GM12878 (cell line): ENCODE measurements at places on chromosomes 1 and 21.
A peak's percentile ranks its signal among the peaks of the same experiment; 100 is the strongest.

- no peak for DNase-seq
These were observed 9.4 kb upstream of the POU3F1 start for GRCh38 chr1:38055965-38056364.

DNA sequence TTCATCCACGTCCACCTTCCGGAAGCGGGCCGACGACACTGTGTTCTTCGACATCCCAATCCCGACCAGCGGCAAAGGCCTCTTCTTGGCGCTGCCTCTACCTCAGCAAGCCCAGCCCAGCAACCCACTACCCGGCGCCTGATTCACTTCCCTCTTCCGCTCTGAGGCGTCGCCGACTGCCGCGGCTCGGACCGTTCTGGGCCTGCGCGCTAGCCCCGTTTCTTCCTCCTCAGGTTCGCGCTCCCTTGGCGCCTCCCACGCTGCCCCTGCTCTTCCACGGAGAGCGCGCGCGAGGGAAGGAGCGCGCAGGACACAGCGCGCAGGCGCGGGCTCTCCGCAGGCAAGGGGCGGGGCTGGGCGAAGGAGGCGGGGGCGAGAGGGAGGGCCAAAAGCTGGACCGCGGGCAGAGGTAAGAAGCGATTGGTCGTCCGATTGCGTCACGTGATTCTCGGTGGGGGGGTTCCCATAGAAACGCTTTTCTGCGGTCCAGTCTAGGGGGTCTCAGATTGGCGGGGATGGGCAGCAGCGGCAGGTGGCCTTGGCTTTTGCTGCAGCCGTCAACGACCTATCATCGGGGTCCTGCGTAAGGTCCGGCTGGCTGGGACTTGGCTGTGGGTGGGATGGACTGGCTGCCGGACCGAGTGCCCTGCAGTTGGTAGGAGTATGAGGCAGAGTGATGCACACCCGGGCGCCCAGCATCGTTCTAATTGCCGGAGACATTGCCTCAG is at the start of gene ARPC5:
Gene ARPC5 (minus strand): TSS at position 178 of the 728 bp plus-strand sequence. CDS start 124 bp downstream, at position 54.
- peak; percentile 95 for DNase-seq

DNA sequence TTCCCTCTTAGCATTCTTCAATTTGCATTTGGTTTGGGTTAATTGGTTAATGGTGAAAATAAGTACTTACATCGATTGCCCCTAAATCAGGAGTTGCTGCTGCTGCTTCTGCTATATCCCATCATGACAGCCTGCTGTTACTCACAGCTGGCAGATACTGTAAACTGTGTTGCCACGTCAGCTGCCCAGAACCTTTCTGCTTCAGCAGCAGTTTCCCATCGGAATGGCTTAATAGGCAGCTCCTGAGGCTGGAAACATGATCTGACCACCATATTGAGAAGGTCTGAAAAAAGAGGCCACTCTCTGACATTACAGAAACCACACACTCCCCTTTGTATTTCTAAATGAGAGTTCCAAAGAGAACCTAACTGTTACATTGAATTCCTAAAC is 14.3 kb upstream of the SEC16B start:
- DNase-seq: no peak

GRCh38 chr1:19124273-19124672 is 85.8 kb downstream of the UBR4 start:
- DNase-seq: no peak

- no peak for DNase-seq
These were observed 7.1 kb upstream of the CLDN19 start for GRCh38 chr1:42747125-42747524.

GRCh38 chr1:54643736-54644135 is 2.1 kb downstream of the MROH7 start:
- DNase-seq: no peak

- no peak for DNase-seq
These were observed 53.9 kb downstream of the CYYR1 start for GRCh38 chr21:26519142-26519541.

DNA sequence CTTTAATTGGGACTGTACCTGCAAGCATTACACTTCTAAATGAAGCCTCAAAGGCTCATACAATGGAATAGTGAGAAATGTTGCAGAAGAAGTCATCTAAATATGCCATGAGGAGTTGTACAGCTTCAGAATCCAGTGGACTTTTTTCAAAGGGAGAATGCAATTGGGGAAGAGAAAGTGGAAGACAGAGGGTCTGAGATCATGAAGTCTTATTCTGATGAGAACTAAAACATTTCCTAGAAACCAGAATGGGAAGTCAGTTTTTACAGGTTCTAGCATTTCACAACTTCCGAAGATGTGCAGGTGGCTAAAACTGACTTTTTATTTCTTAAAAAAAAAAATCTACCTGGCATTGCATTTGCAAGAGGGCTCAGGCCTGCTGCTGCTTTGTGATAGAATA is 424.4 kb upstream of the RUNX1 start:
- no peak for DNase-seq

GRCh38 chr1:198176179-198176578 is 19.4 kb downstream of the NEK7 start:
- DNase-seq: no peak

DNA sequence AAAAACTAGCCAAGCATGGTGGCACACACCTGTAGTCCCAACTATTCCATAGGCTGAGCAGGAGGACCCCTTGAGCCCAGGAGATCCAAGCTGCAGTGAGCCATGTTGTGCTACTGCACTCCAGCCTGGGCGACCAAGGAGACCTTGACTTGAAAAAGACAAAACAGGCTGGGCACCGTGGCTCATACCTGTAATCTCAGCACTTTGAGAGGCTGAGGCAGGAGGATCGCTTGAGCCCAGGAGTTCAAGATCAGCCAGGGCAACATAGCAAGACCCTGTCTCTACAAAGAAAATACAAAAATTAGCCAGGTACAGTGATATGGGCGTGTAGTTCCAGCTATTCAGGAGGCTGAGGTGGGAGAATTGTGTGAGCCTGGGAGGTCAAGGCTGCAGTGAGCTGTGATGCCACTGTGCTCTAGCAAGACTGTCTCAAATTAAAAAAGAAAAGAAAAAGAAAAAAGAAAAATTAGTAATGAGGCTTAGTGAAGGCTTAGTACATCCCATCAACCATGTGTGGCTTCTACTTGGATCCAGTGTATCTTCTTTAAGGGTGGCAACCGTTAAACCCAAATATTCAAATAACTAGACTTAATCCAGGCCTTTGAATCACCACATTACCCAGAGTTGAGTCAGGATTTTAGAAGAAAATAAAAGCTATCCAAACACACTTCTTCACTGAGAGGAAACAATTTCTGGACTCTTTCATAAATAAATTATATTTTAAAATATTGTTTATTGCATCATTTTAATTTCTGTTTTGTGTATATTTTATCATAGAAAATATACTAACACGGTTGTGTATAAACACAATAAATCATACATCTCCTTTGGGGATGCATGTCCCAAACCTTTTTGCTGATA is 74.3 kb upstream of the RAB4A start:
- no peak for DNase-seq
